ENCODE measurements at places on chromosomes 3 and 15. TPM values are rescaled to one million over a fixed set of nuclear protein-coding genes. Genes with fewer than 3 reads are reported as not detected.

DNA sequence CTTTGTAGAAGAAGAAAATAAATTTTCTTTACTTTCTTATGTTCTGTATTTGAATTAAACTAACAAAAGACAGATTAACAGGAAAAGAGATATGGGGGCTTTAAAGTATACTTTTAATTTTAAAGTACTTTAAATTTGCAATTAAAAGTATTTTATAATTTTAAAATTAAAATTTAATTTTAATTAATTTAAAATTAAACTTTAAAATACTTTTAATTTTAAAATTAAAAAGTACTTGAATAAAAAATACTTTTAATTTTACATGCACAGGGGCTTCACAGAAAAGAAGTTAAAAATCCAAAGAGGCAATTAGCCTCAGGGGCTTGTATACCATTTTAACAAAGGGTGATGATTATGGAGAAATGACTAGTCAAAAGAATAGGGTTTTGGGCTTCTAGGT lies 420.5 kb upstream of the TGFBR2 start:
- DNase-seq: no peak
- H3K27me3 ChIP-seq: no peaks in the 10 kb centered on the region
- no peak overlapping the region for H3K4me3 ChIP-seq
- H3K36me3 ChIP-seq: no peaks in the 10 kb centered on the region
- H3K27ac ChIP-seq: no peak overlapping the region

DNA sequence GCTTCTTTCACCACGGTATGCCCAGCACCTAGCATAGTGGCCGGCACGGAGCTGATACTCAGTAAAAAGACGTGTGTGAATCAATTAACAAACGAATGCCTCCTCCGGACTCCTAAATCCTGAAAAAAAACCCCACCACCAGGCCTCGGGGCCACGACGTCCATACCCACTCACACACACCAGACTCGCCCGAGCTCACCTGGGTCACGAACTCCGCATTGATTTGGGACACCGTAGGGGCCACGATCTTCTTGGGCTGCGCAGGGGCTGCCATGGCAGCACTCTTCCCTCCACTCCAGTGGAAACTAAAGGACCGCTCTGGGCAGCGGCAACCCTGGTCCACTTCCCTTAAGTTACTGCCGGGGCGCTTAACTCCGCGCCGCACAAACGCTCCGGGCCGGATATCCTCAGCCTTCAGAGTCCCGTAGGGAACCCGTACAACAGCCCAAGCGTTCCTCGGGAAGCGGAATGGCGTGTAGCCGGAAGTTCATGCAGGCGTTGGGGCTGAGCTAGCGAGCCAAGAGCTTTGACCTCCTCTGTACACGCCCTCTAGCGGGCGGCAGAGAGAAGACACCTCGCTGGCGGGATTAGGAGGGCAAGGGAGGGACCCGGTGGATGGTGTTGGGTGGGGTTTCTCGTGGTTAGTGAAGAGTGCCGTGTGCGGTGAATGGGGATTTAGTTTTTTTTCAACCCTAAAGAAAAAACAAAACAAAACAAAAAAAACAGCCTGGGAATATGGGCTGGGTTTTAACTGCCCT lies at the start of gene AQR:
AQR (minus strand) TSS at position 403 of the 758 bp plus-strand sequence; CDS start at position 274, 129 bp downstream.
- peaks cover 2% of the 10 kb centered on the region for H3K36me3 ChIP-seq
- no peaks in the 10 kb centered on the region for H3K27me3 ChIP-seq

GRCh38 chr3:61371123-61371522 lies 119.9 kb upstream of the FHIT start:
- H3K36me3 ChIP-seq: no peaks in the 10 kb centered on the region
- H3K27ac ChIP-seq: no peak overlapping the region
- DNase-seq: no peak
- H3K4me1 ChIP-seq: no peaks in the 10 kb centered on the region
- H3K4me3 ChIP-seq: no peak overlapping the region

GRCh38 chr3:191283400-191283799 lies 45.8 kb upstream of the CCDC50 start:
- H3K36me3 ChIP-seq: no peaks in the 10 kb centered on the region
- no peak for DNase-seq
- H3K4me1 ChIP-seq: no peaks in the 10 kb centered on the region

GRCh38 chr15:69677403-69677802 lies 224.8 kb downstream of the RPLP1 start:
- H3K4me3 ChIP-seq: no peak overlapping the region
- no peak overlapping the region for H3K27ac ChIP-seq
- no peaks in the 10 kb centered on the region for H3K36me3 ChIP-seq
- peaks cover 4% of the 10 kb centered on the region for H3K27me3 ChIP-seq

DNA sequence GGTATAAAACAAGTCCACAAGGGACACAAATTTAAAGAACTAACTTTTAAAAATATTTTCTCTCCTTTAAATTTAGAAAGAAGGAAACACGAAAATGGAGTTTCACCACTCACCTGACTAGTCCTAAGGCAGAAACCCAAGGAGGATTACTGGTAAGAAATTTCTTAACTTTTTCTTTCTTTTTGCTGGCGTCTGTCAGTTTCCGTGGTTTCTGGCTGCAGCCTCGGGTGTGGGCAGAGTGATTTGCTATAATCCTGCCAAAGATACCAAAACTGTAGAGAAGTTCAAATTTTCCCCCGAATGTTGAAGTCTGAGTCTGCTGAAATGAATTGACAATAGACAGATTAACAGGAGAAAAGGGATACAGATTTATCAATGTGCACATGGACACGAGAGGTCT lies 843.6 kb upstream of the ALCAM start:
- no peak overlapping the region for H3K4me3 ChIP-seq
- no peak overlapping the region for H3K27ac ChIP-seq
- no peaks in the 10 kb centered on the region for H3K36me3 ChIP-seq
- no peaks in the 10 kb centered on the region for H3K27me3 ChIP-seq
- no peaks in the 10 kb centered on the region for H3K4me1 ChIP-seq

- peak overlapping the region; percentile 92 for H3K27ac ChIP-seq
- peak; percentile 58 for DNase-seq
- peaks cover 20% of the 10 kb centered on the region for H3K4me1 ChIP-seq
- peaks cover 7% of the 10 kb centered on the region for H3K36me3 ChIP-seq
These were observed 801 bp upstream of the CDAN1 start for GRCh38 chr15:42737529-42738328.

- no peaks in the 10 kb centered on the region for H3K36me3 ChIP-seq
- DNase-seq: no peak
- no peaks in the 10 kb centered on the region for H3K27me3 ChIP-seq
- H3K4me1 ChIP-seq: no peaks in the 10 kb centered on the region
These were observed 42.2 kb downstream of the MUC4 start for GRCh38 chr3:195769551-195769950.

- H3K4me1 ChIP-seq: no peaks in the 10 kb centered on the region
- H3K27ac ChIP-seq: no peak overlapping the region
- DNase-seq: no peak
- no peak overlapping the region for H3K4me3 ChIP-seq
These were observed 28.9 kb downstream of the CFAP91 start for GRCh38 chr3:119731560-119732343.

DNA sequence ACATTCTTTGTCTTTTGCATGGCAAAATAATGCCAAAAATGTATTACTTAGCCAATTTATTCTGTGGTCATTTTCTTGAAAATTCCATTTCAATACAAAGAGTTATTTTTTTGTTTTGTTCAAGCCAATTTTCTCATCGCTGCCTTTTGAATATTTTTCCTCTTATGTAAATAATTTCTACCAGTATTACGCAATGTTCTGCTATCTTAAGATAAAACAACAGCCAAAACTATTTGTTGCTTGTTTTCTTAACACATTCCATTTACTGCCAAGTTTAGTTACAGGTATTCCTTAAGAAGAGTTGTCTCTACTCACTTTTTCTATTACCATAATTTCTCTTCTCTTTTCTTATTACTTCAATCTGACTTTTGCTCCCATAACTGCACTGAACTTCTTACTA lies 163.1 kb downstream of the ROBO1 start:
- no peak for DNase-seq
- no peaks in the 10 kb centered on the region for H3K4me1 ChIP-seq
- H3K4me3 ChIP-seq: no peak overlapping the region

GRCh38 chr3:106819440-106819839 lies 557.8 kb upstream of the CCDC54 start:
- no peak overlapping the region for H3K27ac ChIP-seq
- H3K27me3 ChIP-seq: no peaks in the 10 kb centered on the region
- DNase-seq: no peak
- H3K4me1 ChIP-seq: no peaks in the 10 kb centered on the region

DNA sequence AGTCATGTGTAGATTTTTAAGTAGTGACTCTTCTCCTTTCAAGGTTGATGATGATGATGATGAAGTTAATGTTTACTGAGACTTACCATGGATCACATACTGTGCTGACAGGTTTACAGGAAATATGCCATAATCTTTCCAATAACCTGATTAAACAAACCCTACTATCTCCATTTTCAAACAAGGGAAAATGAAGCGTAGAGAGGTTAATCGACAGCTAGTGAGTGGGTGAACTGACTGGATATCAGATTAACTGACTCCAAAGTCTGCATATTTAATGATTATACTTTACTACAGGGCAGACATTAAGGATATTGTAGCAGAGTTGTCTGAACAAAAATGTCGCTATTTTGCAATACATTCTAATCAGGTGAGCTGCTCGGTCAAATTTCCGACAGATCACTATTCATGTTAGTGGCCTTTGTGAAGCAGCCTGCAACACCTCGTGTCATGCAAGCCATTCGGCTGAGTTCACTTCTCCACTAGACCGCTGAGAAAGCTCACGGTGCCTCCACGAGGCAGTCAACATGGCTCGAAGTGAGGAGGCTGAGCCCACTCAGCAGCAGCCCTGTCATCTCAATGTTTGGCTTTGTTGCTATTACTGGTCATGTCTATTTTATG lies 264.2 kb downstream of the NFKBIZ start:
- DNase-seq: peak; percentile 72
- H3K4me1 ChIP-seq: peaks cover 5% of the 10 kb centered on the region
- no peak overlapping the region for H3K4me3 ChIP-seq

DNA sequence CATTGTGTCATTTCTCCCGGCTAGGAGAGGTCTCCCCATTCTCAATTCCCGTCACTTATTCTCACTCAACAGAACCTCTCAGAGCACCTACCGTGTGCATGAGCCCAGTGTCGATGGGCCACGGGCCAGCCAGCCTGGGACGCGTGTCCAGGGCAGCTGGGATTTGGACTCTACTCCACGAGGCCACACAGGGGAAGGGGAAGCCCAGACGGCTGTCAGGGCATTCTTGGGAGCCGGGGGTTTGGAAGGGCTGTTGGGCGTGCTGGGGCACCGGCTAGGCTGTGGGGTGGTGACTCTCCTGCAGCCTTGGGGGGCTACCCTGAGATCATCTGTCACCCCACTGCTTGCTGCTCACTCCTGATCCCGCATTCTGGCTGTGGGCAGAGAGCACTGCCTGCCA lies 41.7 kb upstream of the PCSK6 start:
- H3K4me3 ChIP-seq: no peak overlapping the region
- peaks cover 17% of the 10 kb centered on the region for H3K4me1 ChIP-seq
- DNase-seq: no peak
- no peak overlapping the region for H3K27ac ChIP-seq

DNA sequence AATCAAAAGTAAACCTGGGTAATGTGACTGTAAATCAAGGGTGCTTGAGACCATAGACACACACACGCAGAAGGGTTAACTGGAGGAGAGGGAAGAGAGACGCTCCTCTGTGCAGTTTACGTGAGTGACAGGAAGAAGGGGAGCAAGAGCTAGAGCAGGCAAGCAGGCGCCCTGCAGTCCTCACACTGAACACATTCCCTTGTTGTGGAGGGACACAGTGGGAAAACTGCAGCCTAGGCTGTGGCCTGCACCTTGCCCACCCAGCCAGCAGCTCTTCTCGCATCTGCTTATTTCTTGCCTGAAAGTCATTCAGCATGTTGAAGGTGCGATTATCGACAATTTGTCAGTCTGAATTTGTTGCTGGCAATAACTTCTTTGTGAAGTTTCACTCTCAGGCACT lies 24.2 kb downstream of the SOX2 start:
- no peak overlapping the region for H3K27ac ChIP-seq
- no peaks in the 10 kb centered on the region for H3K27me3 ChIP-seq
- no peak overlapping the region for H3K4me3 ChIP-seq
- no peaks in the 10 kb centered on the region for H3K36me3 ChIP-seq
- DNase-seq: no peak

- H3K4me3 ChIP-seq: no peak overlapping the region
- no peaks in the 10 kb centered on the region for H3K36me3 ChIP-seq
- no peaks in the 10 kb centered on the region for H3K4me1 ChIP-seq
- no peaks in the 10 kb centered on the region for H3K27me3 ChIP-seq
- DNase-seq: no peak
- H3K27ac ChIP-seq: no peak overlapping the region
These were observed 923.6 kb downstream of the TUSC7 start for GRCh38 chr3:117633207-117633606.

- H3K36me3 ChIP-seq: no peaks in the 10 kb centered on the region
- peaks cover 14% of the 10 kb centered on the region for H3K4me1 ChIP-seq
- peak overlapping the region; percentile 47 for H3K27ac ChIP-seq
- H3K4me3 ChIP-seq: no peak overlapping the region
- DNase-seq: no peak
These were observed 274.6 kb upstream of the ROPN1 start for GRCh38 chr3:124266487-124266886.

- H3K4me1 ChIP-seq: no peaks in the 10 kb centered on the region
- H3K36me3 ChIP-seq: no peaks in the 10 kb centered on the region
- H3K27me3 ChIP-seq: no peaks in the 10 kb centered on the region
- no peak overlapping the region for H3K4me3 ChIP-seq
These were observed 52.7 kb upstream of the SPTSSB start for GRCh38 chr3:161423911-161424522.

DNA sequence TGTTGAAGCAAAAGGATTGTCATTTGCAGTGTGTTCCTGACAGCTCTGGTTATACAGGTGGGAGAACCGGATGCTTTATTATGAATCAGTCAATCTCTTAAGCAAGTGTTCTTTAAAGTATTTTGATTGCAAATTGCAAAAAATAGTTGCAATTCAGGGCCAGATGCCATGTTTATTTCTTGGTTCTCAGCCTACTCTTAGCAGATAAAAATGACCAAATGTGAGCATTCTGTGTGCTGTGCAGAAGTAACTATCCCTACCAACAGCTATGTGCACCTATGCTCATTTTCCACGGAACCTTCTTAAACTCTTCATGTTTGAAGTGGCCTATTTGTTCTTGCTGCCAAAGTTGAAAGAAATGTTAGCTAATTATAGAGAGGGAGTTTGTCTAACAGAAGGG lies 262.3 kb upstream of the RASGRP1 start:
- H3K36me3 ChIP-seq: no peaks in the 10 kb centered on the region
- DNase-seq: no peak
- no peaks in the 10 kb centered on the region for H3K27me3 ChIP-seq
- H3K27ac ChIP-seq: no peak overlapping the region
- no peak overlapping the region for H3K4me3 ChIP-seq

- no peak overlapping the region for H3K4me3 ChIP-seq
- H3K4me1 ChIP-seq: no peaks in the 10 kb centered on the region
- no peaks in the 10 kb centered on the region for H3K36me3 ChIP-seq
- no peaks in the 10 kb centered on the region for H3K27me3 ChIP-seq
- H3K27ac ChIP-seq: no peak overlapping the region
These were observed 36.3 kb downstream of the GABPB1 start for GRCh38 chr15:50318697-50319096.

TNFSF10 gene
- total RNA-seq: 24.1 TPM

SYNPR gene
- total RNA-seq: 0.28 TPM

DTX3L gene
- 18.9 TPM for total RNA-seq

NANOGP8 gene
- total RNA-seq: not detected

SAXO2 gene
- 2.1 TPM for total RNA-seq

CHMP2B gene
- 50.3 TPM for total RNA-seq

SYNM gene
- 1,227 TPM for total RNA-seq
